ENCODE measurements at places on chromosomes 2 and 18.

- no peak for DNase-seq
Measured at GRCh38 chr2:218954541-218955300, 4.7 kb upstream of the CDK5R2 start.

GRCh38 chr18:64409511-64409910 lies 260.6 kb upstream of the LINC00305 start:
- DNase-seq: no peak

- no peak for DNase-seq
Measured at GRCh38 chr2:8482432-8482831, 199.4 kb upstream of the ID2 start.

- no peak for DNase-seq
Measured at GRCh38 chr2:149219856-149220255, 110.5 kb upstream of the LYPD6 start.

DNA sequence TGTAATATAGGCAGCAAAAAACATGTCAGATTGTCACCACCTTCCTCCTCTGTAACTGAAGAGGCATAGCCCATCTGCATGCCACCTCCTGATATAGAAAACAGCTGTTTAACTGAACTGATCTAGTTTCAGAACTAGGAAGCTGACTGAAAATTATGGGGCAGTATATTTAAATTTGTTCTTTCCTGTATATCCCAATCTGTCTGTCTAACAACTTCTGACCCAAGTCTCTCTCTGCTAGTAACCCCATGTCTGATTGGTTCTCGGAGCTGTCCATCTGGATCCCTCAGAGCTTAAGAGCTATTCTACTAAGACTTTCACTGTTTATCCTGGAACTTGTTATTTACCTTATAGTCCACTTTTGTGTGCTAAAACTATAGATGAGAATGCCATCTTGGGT lies 68.2 kb upstream of the SLC35G4 start:
- no peak for DNase-seq

GRCh38 chr18:23238651-23239349 lies 103.5 kb downstream of the CABLES1 start:
- no peak for DNase-seq

DNA sequence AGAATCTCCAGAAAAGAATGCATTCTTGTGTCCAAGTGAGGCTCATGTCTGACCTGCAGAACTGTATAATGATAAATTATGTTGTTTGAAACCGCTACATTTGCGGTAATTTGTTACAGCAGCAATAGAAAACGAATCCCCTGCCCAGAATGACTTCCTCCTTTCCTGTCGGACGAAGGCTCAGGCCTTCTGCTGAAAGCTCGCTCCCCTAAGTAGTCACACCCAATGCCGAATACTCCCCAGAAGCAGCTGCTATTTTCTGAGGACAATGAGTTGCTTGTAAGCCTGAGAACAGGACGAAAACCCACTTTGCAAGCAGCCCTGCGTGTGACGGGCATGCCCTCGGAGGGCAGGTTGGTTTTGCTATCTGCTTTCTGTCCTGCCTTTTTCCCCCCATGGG lies 27.7 kb upstream of the PTPN4 start:
- DNase-seq: no peak

DNA sequence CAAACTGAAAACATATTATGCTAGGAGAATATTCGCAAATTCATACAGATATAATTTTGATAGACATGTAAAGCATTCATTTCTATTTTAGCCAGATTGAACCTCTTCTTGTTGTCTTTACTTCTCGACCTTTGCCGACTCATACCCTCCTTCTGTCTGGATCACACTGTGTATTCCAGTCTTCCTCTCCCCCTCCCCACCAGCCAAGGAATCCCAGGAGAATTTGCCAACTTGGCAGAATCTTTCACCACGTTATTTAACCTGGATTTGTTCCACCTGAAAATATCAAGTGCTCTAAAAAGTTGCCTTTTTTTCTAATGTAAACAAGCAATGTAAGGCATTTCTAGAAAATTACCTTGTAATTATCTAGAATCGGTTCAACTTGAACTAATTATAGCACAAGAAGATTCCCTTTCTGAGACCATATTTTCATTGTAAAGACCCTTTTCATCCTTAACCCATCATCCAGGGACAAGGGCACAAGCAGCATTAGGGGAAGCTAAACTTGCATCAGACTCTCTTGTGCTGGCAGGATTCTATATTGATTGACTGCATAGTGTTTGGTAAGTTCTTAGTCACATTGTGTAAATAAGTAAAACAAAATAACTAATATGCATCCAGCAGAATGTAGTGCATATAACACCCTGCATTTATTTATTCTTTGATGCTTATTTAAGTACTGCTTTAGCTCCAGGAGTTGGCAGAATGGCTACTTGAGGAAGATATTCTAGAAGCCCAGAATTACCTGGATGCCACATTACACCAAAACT lies 1328.7 kb upstream of the NXPH2 start:
- no peak for DNase-seq

DNA sequence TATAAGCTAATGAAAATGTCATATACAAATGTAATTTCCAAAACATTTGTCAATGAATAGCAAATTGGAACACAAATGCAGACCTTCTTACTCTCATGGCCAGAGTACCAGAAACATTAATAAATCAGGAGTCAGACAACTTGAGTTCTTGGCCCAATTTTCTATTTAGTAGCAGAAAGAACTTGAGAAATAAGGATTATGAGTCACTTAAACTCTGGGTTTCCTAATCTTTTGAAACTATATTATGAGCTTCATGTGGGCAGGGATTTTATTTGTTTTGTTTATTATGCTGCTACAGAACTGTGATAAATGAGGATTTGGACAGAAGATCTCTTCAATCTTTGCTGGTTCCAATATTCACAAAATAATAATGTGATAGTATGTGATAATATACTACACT lies 686.7 kb downstream of the NR4A2 start:
- DNase-seq: no peak

DNA sequence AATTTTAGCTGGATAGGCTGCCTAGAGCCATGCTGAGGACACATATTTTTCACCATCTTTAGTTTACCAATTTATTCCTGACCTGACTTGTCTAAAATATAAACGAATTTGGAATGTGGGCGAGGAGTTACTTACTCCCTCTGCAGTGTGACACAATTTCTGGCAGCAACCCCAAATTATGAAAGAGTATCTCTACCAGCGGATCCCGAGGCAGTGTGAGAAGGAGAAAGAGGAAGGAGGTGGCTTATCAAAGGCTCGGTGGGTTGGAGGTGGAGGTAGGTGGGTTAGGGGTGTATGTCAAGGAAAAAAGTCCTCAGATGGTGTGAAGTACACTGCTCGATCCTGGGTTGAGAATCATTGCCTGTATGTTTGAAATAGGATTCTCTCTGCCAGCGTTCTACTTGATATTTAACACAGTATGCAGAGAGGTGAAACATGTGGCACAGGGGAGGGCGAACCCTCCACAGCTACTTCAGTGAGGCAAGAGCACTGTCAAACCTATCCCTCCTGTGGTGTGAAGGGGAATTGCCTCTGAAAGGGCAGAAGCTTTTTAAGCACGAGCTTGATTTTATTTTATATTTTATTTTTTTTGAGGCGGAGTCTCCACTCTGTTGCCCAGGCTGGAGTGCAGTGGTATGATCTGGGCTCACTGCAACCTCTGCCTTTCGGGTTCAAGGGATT lies 76.0 kb downstream of the RFTN2 start:
- no peak for DNase-seq

GRCh38 chr2:86764661-86765309 lies 25.9 kb downstream of the CD8A start:
- DNase-seq: no peak

DNA sequence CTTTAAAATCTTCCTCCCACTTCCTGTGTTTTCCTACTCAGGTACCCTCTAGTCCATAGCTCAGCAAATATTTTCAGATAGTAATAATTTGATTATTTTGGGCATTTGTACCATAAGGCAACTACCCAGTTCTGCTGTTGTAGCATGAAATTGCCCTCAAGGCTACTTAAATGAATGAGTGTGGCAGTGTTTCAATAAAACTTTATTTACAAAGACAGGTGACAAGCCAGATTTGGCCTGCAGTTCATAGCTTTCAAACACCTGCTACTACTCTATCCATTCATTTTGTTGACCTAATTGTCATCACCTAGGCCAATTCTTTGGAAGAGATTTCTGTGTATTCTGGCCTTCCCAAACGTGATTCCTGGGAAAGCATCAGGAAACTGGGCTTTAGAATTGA lies 28.9 kb downstream of the NYAP2 start:
- DNase-seq: no peak

DNA sequence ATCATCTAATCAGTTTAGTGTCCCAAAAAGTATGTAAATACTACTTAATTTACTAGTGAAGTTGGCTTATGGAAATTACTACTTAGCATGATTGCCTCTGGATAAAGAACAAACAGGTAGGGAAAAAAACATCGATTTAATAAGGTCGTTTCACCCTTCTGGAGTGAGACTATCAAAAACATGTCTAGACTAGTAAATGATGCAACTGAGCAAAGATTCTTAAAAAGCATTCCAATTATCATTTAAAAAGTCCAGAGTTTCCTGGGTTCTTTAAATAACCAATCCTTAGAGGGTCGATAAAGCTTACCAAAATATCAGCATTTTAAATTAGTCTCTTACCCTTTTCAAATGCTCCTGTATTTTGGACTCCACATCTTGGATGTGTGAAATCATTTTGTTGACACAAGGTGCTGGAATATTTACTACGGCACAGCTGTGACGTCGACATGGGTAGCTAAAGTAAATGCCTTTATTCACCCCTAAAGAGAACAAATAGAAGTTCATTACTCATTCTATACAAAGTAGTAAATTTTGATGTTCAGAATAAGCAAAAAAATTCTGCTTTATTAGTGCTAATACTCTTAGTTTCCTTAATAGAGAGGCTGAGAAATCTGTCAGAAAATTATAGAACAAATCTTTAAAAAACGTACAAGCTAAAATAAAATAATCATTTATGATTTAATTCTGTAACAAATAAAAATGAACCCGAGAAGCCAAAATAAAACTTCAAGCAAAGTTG lies 70.6 kb downstream of the CCDC178 start:
- no peak for DNase-seq

Data from activated CD4-positive, alpha-beta T cell treated with anti-CD3 and anti-CD28 coated beads for 1 hour (primary cell).